Retina (tissue), 1 donor: ENCODE measurements at places on chromosomes 12 and 14.

DNA sequence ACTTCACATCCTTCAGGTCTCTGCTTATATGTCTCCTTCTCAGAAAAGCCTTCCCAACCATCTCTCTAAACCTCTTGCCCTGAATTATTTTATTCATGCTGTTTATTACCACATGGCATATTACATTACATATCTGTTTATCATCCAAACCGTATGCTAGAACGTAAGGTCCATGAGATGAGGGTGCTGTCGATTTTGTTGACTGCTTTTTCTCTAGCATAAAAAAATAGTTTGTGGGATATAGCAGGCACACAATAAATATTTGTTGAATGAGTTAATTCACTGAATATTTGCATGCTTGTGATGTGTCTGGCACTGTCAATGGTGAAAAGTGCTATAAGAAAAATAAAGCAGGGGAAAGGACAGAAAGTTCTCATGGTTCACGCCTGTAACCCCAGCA is 22.9 kb downstream of the SAMD4A start:
- DNase-seq: no peak

- DNase-seq: peak; percentile 72
Measured at GRCh38 chr12:43550831-43551271, 1.2 kb downstream of the ADAMTS20 start.

DNA sequence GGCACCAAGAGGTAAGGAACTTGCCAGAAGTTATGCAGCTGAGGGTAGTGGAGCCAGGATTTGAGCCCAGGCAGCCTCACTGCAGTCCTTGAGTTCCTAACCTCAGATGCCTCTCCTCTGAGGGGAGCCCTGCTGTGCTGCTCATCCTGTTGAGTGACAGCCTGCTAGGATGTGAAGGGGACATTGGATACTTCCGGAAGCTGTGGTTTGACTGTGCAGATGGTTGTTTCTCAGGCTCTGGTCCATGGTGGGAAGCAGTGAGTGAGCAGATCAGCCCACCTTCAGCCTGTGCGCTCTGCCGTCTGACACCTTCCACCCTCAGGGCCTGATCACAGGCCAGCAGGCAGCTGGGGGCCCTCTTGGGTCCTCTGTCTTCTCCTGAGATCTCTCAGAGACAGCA is 253.2 kb downstream of the CACNA1C start:
- peak; percentile 37 for DNase-seq

DNA sequence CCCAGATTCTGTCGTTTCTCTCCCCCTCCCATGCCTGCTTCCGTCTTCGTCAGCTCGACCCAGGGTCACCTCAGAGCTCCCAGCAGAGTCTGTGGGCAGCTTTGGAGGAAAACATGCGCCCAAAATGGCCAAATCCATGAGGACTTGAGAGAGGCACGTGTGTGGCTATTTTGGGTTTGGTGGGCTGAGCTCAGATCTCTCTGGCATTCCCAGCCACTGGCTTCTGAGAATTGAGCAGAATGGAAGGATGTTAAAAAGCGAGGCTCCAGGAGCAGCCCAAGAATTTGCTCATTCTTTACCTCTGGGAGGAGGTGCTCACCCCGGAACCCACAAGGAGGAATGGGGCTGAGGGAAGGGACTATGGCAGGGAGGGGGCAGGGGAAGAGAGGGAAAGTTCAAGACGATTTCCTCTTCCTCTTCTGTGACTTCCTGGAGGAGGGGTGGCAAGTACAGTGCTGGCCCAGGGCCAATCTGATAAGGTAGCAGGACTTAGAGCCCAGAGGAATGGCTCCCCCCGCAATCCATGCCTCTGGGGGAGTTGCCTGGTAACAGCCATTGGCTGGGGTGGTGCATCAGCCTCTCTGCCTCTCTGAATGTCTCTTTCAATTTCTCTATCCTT is 20.1 kb downstream of the TSPAN9 start:
- DNase-seq: no peak

DNA sequence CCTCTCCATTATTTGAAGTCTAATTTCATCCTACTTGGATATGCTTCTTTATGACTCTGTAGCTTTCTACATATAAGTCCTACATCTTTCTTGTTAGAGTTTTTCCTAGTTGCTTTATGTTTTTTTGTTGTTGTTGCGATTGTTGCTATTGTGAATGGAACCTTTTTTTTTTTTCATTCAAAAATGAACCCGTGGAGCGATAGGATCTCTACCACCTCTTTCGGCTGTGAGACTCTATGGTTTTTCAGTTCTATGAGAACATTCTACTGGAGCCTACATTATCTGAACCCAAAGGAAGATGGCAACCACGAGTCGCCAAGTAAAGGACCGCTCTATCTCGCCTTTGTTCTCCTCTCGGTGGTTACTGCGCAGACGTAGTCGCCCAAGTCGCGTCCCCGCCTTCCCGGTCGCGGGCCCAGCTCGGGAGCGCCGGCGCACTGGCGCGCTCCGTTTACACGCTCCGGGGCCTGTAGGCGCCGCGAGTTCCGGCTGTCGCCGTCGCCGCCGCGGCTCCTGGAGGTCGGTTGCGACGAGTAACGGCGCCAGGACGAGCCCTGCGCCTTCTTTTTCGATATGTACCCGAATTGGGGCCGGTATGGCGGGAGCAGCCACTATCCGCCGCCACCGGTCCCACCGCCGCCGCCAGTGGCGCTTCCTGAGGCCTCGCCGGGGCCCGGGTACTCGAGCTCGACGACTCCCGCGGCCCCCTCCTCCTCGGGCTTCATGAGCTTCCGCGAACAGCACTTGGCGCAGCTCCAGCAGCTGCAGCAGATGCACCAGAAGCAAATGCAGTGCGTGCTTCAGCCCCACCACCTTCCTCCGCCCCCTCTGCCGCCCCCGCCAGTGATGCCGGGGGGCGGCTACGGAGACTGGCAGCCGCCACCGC is at the start of gene YLPM1:
Gene YLPM1, plus strand, starts transcription at position 400 of the 886 bp plus-strand sequence. Its CDS starts 174 bp downstream, at position 574.
- DNase-seq: peak; percentile 97

- DNase-seq: no peak
Measured at GRCh38 chr14:32011225-32011624, 65.9 kb upstream of the ARHGAP5 start.

DNA sequence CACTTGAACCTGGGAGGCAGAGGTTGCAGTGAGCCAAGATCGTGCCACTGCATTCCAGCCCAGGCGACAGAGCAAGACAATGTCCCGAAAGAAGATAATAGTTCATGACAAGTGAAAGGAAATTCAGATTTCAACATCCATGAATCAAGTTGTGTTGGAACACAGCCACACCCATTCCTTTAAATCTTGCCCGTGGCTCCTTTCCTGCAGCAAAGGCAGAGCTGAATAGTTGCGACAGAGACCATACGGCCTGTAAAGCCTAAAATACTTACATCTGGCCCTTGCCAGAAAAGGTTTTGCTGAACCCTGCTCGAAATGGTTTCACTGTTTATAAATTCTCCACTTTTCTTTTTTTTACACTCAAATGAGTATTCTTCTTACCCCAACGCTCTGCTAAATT is 17.7 kb upstream of the ITPK1 start:
- DNase-seq: no peak

GRCh38 chr12:68350753-68351152 is 18.6 kb upstream of the MDM1 start:
- DNase-seq: no peak

GRCh38 chr14:23126548-23127278 is 7.7 kb upstream of the CEBPE start:
- no peak for DNase-seq

- no peak for DNase-seq
Measured at GRCh38 chr12:101305226-101305779, 25.4 kb downstream of the UTP20 start.

DNA sequence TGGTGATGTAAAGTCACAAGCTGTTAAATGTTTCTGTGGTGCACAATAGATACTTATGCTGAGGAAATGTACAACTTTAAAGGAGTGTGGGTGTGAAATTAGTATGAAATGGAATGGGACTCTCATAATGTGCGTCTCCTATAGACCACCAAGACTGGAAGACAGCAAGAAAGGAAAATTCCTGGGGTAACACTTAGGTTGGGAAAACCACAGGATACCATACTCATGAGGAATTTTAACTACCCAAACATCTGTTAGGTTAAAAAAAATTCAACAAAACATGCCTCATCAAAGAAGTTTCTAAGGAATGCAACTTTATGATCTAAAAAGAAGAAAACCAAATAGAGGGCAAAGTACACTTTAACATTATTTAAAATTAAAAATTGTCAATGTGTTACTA is 113.7 kb upstream of the MYF6 start:
- no peak for DNase-seq

DNA sequence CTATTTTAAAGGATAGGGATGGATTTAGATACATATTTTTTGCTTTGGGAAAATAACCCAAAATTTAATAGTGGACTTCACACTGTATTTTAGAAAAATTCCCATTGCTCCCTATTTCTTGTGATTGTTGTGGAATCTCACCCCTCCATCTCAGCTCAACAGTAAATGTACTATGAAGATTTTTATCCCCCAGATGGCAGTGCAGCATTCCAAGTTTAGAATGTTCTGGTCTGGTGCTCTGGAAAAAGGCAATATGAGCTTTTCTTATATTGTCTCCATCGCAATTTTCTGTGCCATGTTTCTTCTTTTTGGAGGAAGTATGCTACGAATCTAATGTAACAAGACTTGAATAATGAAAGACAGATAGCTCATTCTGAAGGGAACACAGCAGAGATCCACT is 471.7 kb upstream of the SYT1 start:
- no peak for DNase-seq

GRCh38 chr12:51070004-51070403 is 13.4 kb downstream of the CSRNP2 start:
- peak; percentile 8 for DNase-seq

DNA sequence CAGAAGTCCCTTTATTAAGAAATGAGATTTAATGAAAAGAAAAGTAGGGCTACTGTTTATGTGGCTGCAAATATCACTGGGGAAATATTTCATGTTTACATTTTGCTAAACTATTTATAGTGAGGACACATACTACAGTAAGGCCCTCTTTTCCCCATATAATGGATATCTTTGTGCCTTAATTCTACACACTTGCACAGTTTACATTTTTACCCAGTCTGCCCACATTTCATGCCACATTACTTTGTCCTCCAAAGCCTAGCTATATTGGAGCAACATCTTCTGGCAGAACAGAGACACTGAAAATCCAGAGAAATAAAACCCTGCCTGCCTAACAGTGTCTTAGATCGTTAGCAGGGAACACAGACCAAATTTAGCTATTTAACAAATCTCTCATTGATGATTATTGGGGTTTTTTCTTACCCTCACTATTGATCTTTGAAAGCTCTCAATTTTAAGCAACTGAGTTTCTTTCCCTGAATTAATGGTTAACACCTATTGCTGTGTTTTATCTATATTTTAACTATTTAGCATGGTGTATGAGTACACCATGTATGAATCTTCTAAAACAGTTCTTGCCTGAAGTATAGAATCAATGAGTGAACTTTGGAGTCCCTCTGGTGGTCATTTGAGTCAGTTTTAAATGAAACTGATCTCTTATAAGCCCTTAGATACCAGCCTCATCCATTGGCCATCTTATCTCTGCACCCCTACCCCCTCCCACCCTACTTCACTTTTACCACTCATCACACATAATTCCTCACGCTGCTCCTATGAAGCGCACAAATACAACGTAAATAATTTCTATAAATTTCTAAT is 170.2 kb downstream of the BCAT1 start:
- DNase-seq: peak; percentile 21

GRCh38 chr12:70763666-70764065 is 126.4 kb upstream of the PTPRB start:
- no peak for DNase-seq

- DNase-seq: no peak
Measured at GRCh38 chr14:68666236-68666635, 126.6 kb downstream of the ZFP36L1 start.

DNA sequence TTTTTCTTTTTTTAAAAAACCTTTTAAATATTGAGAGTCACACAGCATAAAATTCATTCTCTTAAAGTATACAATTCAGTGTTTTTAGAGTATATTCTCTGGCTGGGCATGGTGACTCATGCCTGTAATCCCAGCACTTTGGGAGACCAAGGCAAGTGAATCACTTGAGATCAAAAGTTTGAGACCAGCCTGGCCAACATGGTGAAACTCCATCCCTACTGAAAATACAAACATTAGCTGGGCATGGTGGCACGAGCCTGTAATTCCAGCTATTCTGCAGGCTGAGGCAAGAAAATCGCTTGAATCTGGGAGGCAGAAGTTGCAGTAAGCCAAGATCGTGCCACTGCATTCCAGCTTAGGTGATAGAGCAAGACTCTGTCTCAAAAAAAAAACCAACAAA is 68.4 kb upstream of the BCAT1 start:
- DNase-seq: no peak

GRCh38 chr14:67766035-67766680 is 50.2 kb downstream of the ZFYVE26 start:
- no peak for DNase-seq

- DNase-seq: no peak
Measured at GRCh38 chr12:125836647-125837046, 771.4 kb downstream of the AACS start.

- DNase-seq: no peak
Measured at GRCh38 chr14:105385698-105386365, 12.5 kb upstream of the TEX22 start.

GRCh38 chr14:89466484-89466883 is 49.5 kb upstream of the FOXN3 start:
- no peak for DNase-seq

- DNase-seq: no peak
Measured at GRCh38 chr14:20671597-20672283, 12.6 kb upstream of the RNASE4 start.

DNA sequence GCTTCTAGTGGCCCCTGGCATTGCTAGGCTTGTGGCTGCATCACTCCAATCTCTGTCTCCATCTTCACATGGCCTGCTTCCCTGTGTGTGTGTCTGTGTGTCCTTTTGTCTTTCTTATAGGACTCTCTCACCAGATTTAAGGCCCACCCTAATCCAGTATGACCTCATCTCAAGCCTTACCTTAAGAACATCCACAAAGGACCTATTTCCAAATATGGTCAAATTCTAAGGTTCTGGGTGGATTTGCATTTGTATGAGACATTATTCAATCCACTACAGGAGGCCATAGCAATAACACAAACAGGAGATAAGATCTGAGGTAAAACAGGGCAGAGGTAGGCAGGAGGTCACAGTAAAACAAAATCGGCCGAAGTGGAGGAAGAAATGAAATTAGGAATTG is 375.9 kb downstream of the BTG1 start:
- no peak for DNase-seq

DNA sequence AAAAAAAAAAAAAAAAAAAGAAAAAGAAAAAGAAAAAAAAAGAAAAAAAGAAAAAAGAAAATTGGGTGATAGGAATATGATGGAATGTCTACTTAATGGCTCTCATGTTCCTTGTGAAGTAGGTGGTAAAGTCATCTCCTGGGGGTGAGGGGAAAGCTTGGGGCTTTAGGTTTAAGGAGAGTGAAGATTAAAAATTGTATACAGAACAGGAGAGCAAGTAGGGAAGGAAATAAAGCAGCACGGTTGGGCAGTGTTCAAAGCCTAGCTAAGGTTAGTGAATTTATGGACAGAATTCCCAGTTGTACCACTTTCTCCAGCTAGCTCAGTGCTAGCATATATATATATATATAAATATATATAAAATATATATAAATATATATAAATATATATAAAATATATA is 40.0 kb upstream of the SLC2A13 start:
- DNase-seq: no peak

- no peak for DNase-seq
Measured at GRCh38 chr12:131131077-131131807, 177.5 kb downstream of the ADGRD1 start.
